ENCODE measurements at places on chromosomes 2 and 18.

GRCh38 chr2:46887028-46887885, 28.3 kb downstream of the MCFD2 start:
- no peak for DNase-seq

- no peak for DNase-seq
Observed at GRCh38 chr2:230053753-230054478, 14.8 kb downstream of the SLC16A14 start.

- DNase-seq = no peak
Observed at GRCh38 chr2:63827749-63828148, 13.9 kb upstream of the UGP2 start.

DNA sequence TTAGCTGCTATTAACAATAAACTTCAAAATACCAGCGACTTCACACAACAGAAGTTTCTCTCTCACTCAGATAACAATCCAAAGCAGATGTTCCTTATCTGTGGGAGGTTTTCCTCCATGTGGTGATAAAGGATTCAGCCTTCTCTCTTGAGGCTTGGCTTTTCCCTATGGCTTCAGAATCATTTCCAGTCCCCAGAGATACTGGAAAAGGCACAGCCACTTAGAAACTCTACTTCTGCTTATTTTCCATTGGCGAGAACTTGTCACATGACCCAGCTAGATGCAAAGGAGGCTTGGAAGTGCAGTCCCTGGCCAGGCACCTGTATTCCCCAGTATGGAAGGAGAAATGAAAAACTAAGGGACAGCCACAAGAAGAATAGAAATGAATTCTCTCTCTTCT, 344.8 kb downstream of the MTX2 start:
- no peak for DNase-seq

- DNase-seq = no peak
Observed at GRCh38 chr2:24616616-24617015, 125.6 kb downstream of the NCOA1 start.

- no peak for DNase-seq
Observed at GRCh38 chr2:191666732-191667131, 11.2 kb upstream of the NABP1 start.

- peak; percentile 41 for DNase-seq
Observed at GRCh38 chr2:26887151-26887550, 39.2 kb downstream of the DPYSL5 start.

DNA sequence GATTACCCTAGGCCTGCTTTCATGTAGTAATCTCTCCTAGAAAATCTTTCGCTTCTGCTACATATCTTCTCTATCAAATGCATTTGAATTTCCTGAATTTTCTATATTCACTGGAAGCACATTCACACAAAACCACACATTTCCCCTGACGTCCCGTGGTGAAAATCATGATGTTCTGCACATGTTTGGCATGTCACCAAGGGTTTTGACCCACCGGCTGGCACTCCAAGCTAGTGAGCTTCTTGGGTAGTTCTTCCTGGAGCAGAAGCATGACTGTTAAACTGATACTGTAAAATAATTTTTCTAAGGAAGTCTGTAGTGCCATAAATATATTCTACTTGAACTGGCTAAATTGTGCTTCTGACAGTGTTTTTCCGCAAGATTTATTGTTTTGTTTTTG, 510.1 kb upstream of the SLC8A1 start:
- no peak for DNase-seq

GRCh38 chr2:206379266-206379665, 64.1 kb upstream of the ADAM23 start:
- no peak for DNase-seq

- no peak for DNase-seq
Observed at GRCh38 chr2:24438106-24438505, 52.9 kb upstream of the NCOA1 start.

DNA sequence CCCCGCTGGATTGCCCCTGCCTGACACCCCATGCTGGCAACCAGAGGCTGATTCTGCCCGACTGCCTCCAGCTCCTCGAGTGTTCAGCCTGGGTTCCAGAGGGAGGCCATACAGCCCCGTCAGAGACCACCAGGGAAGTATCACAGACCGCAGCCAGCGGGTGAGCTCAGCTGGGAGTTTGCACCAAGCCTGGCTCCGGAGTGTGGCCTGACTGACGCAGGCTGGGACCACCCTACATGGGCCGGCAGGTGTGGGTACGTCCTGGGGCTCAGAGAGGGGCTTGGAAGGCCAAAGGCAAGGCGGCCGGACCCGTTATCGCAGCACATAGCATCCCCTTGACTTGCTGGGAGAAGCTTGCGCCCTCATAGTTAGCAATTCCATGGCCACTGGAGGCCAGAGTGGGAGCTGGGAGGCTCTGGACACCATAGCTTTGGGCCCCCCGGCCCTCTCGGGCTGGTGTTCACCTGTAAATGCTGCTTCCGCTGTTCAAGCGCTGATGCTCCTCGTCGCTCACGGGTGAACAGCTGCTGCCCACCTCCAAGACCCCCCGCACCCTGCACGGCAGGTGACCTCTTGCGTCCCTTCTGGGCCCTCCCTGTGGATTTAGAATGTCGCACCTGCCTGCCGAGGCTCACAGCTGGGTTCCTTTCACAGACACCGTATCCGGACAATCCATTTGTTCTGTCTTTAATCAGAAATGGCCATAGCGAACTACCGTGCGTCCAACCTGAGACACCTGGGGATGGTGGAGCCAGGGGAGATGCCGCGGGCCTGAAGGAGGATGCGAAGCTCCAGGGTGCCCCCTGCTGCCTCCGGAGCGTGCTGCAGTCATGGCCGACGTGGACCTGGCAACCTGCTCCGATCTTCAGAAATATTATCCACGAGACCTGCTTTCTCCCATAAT, 31.2 kb upstream of the SLC66A3 start:
- DNase-seq = peak; percentile 61

- DNase-seq = no peak
Observed at GRCh38 chr2:59575191-59575590, 978.3 kb downstream of the BCL11A start.

DNA sequence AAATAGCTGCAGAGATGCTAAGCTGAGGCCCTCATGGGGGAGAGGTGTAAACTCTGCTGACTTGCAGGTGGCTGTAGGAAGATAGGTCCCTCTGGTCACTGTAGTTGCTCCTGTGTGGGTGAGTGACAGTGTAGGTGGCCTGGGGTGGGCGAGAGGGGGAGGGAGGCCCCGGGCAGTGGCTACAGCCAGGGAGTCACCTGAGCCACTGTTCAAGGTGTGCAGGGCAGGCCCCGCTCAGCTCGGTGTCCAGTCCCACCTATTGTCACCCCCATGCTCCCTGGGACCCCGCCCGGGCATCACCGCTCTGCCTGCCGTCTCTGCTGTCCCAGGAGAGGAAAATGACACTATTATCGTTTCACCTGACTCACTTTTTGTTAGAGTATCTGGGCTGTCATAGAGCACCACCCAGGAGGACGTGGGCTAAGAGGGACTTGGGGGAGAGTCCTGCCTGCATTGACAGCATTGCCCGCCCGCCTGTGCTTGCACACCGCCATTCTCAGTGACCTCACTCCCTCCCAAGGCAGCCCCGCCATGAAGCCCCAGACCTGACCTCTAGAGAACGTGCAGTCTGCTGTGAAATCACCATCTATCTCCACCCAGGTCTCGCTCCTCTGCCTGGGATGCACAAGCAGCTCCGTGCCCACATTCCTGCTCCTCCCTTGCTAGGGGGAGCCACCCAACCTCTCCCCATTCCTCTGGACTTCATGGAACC, 29.2 kb downstream of the COPS9 start:
- DNase-seq = no peak

DNA sequence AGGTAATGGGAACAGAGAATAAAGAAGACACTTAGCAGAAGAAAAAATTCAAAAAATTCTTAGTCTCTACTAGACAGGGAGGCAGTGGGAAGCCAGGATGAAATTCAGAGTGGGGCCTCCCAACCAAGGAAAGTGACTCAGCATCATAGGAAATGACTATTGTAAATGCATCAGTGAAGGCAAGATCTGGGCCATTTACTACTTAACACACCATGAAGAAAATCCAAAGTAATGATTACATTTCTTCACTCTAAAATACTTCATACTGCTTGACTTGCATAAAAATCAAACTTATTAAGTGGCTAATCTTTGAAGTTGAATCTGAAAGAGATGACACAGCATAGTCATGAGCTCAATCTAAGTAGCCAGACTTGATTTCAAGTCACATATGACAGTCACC, 405.8 kb upstream of the SLC39A10 start:
- DNase-seq = no peak

DNA sequence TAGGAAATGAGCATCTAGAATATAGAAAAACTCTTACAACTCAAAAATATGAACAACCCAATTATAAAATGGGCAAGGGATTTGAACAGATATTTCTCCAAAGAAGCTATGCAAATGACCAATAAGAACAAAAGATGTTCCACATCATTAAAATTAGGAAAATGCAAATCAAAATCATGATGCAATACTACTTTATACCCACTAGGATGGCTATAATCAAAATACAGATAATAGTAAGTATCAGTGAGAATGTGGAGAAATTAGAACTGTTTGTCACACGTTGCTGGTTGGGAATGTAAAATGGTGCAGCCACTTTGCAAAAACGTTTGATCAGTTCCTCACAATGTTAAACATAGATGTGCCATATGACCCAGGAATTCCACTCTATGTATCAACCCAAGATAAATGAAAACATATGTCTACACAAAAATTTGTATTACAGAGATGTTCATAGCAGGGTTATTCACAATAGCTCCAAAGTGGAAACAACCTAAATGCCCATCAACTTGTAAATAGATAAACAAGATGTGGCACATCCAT, 558.4 kb downstream of the SLC4A3 start:
- no peak for DNase-seq

GRCh38 chr18:44680273-44681075, at the start of gene SETBP1:
Gene SETBP1, plus strand, starts transcription at chr18:44680888. Its CDS starts 20,459 bp downstream, at chr18:44701347.
- peak; percentile 80 for DNase-seq

DNA sequence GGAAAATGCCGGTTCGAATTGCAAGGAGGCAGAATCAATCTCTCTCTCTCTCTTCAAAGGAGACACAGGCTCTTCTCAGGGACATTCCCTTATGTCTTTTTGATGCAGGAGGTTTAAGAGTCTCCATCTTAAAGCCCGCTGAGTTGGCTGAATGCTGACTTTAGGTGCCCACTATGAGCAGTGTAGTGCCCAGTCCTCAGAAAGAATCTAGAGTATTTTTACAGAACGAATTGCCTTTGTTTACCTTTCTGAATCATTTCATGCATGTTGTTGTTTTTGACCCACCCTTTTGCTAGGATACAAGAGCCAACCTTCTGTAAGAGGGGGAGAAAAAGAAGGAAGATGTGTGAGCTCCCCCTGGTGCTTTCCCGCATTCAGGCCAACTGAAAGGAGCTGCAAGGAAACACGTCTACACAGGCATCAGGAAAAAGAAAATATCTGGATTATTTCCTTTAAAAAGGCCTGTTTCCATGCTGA, 193.5 kb upstream of the TCF4 start:
- peak; percentile 69 for DNase-seq

- DNase-seq = no peak
Observed at GRCh38 chr18:13895505-13896033, 19.8 kb downstream of the MC2R start.

- no peak for DNase-seq
Observed at GRCh38 chr2:191329841-191330240, 84.6 kb downstream of the MYO1B start.

DNA sequence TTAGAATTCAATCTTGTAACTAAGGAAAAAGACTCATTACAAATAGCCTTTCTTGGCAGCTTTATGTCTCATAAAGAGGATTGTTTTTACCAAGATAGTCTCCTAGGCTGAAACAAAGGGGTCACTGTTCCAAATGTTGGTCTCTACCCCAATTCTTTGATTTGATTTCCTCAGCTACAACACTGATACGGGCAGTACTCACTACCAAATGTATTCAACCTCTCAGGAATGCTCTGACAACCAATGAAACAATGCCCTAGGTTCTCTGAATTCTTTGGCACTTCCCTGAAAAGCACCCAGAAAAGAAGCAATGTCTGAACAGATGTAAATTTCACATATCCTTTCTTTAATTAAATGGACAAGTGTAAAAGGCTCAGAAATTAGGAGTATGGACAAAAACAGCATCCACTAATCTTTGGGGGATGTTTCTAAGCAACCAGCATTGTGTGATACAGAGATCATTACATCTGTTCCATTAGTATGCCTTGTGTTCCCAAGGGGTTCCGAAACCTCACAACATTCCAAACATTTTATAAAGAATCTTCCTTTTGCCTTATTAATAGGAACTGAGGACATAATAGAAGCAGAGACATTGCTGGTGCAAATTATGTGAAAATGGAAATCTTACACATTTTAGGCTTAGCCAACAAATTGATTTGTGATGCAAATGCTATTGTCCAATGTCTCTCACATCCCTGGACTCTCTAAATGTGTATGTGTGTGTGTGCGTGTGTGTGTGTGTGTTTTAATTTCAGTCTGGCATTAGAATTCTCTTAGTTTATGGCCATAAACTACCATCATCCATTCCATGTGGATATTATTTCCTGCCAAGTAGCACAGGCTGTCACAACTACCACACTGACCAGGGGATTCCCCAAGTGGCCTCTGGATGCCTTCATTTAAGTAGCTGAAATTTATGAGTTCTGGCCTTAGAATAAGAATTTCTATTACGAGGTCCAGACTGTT, 276.0 kb downstream of the MTX2 start:
- DNase-seq = no peak

DNA sequence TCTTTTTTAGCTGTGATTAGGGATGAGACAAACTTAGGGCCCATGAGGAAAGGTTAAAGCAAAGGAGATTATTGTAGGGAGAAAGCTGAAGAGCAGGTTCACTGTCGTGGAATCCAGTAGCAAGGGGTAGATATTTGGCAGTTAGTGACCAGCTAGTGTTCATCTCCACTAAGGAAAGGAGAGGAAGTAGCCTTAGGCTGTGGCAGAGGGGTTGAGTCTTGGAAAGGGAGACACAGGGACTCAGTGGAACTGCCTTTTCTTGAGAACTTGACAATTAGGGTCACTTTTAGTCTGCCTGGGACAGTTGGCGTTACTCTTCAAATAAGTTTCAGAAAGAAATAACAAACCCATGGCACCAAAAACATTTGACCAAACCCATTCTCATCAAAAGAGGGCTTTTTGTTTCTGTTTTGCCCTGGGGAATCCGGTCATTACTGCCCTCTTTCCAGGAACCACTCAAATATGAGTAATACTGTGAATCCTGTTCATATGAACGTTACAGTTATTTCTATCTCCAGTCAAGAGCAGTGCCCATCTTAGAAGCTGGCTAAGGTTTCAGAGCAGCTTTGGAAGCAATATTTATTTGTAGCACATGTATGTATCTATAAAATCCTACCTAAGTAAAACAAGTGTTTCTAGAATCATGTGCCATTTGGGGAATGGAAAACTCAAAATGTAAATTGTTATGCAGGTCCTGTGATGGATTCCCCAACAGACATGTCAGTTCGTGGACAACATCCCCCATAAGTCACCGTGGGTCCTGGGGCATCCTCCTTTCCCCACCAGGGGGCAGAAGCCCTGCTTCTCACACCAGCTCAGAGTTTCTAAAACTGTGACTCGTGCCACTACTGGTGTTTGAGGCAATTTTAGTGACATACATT, 77.3 kb upstream of the PHLPP1 start:
- no peak for DNase-seq

DNA sequence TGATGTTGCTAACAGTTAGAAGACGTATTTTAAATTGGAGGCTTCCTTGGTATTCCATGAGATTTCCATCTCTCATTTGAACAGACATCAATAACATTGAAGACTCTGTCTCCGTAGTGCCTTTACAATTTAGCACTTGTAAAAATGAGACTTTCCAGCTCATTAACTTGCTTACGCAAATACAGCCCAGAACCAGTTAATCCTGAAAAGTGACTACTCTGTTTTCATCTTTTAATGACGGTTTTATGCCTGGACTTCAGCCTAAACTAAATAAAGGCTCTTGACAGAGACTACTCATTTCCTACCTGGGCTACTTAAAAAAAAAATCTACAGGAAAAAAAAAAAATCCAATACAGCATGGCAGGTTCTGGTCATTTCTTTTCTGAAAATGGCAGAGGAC, 148.6 kb downstream of the LRATD1 start:
- DNase-seq = no peak
